ENCODE measurements at places on chromosomes 2 and 18. TPM values are rescaled to one million over a fixed set of nuclear protein-coding genes. Genes with fewer than 3 reads are reported as not detected.

DNA sequence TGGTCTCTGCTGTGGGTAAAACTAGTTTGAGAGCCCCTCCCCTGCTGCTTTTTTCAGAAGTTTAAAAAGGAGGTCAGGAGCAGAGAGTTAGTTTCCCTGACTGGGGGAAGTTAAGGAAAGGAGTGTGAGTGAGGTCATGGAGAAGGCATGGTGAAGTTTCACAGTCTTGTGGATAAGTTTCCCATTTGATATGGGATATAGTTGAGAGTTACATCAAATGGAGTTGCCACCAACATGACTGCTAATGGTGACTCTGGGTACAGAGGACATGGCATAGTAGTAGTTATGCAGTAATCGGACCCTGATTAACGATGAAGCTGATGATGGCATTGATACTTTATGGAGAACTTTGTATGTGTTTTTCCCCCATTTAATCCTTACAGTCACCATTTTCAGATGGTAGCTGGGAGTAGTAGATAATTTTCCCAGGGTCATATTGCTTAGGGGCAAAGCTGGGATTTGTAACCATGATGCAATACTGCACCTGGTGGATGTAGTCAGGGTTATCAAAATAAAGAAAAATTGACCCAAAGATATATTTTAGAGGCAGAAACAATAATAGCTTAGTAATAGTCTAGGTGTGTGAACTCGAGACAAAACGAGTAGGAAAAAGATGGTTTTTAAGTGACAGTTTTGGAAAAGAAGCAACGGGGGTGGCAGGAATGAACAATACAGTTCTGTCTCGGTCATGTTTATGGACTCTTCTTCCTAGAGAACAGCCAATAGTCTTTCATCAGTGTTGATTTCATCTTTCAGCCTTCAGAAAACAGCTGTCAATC, 74.6 kb downstream of the FMNL2 start:
- DNase-seq, result no peak

DNA sequence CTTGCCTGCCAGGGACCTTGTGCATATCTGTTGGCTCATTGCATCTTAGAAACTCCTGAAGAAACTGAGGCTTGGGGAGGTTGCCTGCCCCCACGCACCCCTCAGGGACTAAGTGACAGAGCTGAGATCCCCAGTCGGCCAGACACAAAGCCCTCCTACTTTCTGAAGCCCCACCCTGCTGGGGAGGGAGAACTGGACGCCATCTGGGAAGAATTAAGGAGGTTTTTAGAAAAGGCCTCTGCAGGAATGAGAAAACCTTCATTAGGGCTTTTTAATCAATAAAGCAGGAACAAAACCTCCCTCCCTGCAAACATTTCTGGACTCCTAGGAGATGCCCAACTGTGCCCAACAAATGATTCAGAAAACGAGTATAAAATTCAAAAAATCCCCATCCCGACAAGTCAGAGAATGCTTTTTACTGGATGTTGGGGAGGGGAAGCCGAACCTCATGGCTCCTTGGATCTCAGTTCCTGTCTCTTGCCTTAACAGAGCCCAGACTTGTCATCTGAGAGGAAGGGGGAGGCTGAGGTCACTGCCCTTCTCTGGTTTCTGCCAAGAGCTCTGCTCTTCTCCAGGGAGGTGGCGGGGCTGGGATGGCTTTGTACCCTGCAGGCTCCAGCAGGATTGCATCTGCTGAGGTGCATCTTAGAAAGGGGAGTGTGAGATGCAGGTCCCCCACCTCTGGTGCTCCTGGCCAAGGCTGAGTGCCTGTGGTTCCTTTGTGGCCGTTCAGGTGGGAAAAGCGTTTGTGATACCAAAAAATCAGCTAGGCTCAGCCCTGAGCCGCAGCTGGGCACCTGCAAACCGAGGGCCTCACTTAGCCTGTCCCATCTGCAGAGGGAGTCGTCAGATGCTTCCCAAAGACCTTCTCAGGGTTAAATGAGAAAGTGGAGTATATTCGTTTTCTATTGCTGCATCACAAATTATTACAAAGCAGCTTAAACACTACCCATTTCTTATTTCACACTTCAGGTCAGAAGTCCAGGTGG, 142.4 kb downstream of the ZFP36L2 start:
- no peak for DNase-seq

GRCh38 chr2:40034801-40035200, 255.7 kb upstream of the THUMPD2 start:
- DNase-seq, result no peak

- DNase-seq, result no peak
These were observed 98.3 kb upstream of the UGP2 start for GRCh38 chr2:63743170-63743981.

MAP3K19 gene
- not detected for total RNA-seq

GRCh38 chr18:76493213-76494161, 1.6 kb downstream of the ZNF516 start:
- DNase-seq, result no peak

HOXD10 gene
- 4.4 TPM for total RNA-seq

- no peak for DNase-seq
These were observed 40.9 kb upstream of the ALKAL2 start for GRCh38 chr2:328761-329160.

THADA gene
- total RNA-seq, result 59.3 TPM

GRCh38 chr2:95041824-95042442, 16.4 kb downstream of the MAL start:
- no peak for DNase-seq

DNA sequence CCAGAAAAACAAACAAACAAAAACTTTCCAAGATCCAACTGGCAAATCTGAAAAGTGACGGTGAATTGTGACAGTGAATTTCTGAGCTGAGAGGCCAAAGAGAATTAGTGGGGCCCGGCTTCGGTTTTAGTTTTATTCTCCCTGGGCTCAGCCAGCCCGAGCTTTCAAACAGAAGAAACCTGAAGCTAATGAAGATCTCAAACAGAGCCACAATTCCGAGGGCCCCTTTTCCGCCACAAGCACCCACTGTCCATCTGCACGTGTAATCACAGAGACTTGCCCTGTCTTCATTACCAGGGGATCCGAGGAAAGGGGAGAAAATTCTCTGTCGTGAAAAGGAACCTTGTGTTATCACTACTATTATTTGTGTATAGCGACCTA, 4.2 kb upstream of the ONECUT2 start:
- no peak for DNase-seq

- no peak for DNase-seq
These were observed 13.5 kb upstream of the PRLH start for GRCh38 chr2:237552908-237553307.

DNA sequence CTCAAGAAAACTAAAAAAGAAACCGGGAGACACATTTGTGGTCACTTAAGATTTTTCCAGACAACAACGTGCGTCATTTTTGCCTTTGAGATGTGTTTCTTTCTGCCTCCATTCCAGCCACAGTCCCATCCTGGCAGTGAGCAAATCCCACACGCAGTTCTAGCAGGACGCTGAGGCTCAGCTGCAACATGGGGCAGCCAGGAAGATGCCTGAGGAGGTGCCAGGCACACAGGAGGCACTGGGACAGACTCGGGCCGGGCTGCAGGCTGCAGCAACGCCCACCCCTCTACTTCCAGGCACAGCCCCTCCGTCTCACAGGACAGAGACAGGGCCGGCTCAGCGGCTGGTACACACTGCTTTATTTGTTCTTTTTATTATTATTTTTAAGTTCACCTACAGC, 13.1 kb downstream of the KLF11 start:
- no peak for DNase-seq

GRCh38 chr2:73291093-73291460, 2.3 kb downstream of the EGR4 start:
- DNase-seq, result no peak

GRCh38 chr18:46068763-46069162, 3.3 kb downstream of the PSTPIP2 start:
- DNase-seq, result peak; percentile 17

CPO gene
- not detected for total RNA-seq

GRCh38 chr2:156908825-156909224, 348.7 kb upstream of the GALNT5 start:
- DNase-seq, result no peak

GRCh38 chr2:142306131-142306530, 175.3 kb upstream of the LRP1B start:
- DNase-seq, result no peak

DNA sequence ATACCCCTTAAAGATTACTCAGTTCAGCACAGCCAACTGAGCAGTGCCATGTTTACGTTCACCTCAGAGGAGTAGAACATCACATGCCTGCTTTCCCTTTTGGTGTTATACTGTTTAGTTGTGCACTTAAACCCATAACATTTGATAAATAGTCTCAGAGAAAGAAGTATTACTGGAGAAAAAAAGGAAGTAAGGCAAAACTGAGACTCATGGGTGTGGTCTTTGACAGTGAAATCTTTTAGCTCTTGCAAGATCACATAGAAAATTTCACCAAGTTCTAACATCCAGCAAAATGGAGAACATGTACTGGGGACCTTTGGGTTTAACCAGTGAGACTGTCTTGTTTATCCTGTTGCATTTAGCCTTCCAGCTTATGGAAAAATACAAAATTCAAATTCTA, 5.6 kb downstream of the TANK start:
- DNase-seq, result no peak

DNA sequence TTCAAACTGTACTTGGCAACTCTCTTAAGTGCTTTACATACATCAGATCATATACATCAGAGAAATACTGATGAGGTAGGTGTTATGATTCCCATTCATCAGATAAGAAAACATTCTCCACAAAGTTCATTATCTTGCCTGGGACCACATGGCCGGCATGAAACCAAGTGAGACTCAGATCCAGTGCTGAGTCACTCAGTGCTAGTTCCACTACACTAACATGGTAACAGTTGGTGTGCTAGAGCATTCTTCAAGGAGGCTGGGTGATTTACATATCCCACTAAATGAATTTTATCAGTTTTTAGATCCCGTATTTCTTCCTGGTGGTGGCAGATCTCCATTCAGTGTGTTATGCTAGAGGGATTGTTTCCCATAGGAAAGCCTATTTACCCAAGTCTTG, 772.0 kb downstream of the CNTNAP5 start:
- DNase-seq, result no peak

DNA sequence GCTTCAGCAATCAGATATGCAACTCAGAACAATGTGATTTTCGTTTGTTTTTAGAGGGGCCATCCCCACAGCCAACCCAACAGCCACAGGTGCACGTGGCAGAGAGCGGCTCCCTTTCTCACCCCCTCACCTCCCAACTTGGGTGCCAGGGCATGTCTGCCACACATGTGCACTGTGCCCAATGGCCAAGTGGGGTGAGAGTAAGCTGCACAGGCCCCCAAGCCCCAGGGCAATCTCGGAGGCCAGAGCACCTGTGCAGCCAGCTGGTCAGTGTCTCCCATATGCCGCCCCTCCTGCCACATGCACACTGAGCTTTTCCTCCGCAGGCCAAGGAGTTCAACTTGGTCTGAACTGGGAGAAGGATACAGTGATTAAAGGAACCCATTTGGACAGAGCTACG, 1130.2 kb downstream of the DSC3 start:
- DNase-seq, result no peak

DNA sequence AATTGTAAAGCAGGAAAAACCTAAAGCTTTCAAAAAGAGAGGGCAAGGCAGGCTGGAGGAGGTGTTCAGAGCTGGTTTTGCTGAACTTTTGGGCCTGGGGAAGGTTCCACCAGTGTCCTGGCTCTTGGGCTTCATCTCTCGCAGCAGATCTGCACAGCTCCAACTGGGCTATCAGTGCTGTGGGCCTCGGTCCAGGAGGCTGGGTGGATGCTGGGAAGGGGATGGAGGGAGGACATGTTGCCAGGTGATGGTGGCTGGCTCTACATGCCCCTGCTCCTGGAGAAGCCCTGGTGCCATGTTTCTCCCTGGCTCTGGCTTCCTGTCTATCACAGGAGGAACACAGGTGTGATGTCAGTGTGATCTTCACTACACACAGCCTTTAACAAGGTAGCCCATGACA, 187.1 kb downstream of the SH3RF3 start:
- DNase-seq, result no peak

FOXD4L1 gene
- 0.39 TPM for total RNA-seq

MPPE1 gene
- total RNA-seq, result 49.2 TPM

ASIC4 gene
- total RNA-seq, result 0.13 TPM

CRYBA2 gene
- total RNA-seq, result not detected

GRCh38 chr2:96773922-96774321, 13.2 kb downstream of the CNNM4 start:
- DNase-seq, result no peak

DNA sequence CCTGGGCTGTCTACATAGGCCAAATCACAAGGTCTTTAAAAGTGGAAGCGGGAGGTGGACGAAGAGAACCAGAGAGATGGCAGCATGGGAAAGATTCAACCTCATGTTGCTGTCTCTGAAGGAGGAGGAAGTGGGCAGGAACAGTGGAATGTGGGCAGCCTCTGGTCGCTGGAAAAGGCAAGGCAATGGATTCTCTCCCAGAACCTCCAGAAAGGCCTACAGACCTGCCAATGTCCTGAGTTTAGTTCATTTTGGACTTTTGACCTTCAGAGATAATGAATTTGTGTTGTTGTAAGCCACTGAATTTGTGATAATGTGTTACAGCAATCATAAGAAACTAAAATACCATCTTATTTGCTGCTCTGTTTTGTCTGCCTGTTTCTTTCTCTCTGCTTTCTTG, 122.5 kb downstream of the RNF152 start:
- no peak for DNase-seq

OTOS gene
- total RNA-seq, result not detected

- no peak for DNase-seq
These were observed 49.9 kb downstream of the MTCL1 start for GRCh38 chr18:8754995-8755960.

DYNC2LI1 gene
- total RNA-seq, result 35.6 TPM

DNA sequence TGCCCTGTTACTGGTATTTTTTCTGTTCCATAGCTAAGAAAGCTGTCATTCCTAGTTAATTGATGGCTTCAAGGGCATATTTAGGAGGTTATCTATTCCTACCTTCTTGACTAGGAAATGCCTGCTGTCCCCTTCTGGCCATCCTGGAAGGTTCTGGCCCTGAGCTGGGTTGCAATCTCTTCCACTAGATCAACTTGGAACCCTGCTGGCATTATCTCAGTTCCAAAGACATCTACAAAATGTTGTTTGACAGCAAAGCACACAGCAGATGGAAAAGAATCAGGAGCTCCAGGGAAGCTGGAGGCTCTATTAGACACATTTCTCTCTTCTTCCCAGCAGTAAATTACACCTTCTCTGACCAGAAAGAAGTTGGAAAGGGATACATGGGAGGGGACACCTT, 192.1 kb downstream of the ARHGAP28 start:
- DNase-seq, result no peak

HK2 gene
- 62.8 TPM for total RNA-seq

DNA sequence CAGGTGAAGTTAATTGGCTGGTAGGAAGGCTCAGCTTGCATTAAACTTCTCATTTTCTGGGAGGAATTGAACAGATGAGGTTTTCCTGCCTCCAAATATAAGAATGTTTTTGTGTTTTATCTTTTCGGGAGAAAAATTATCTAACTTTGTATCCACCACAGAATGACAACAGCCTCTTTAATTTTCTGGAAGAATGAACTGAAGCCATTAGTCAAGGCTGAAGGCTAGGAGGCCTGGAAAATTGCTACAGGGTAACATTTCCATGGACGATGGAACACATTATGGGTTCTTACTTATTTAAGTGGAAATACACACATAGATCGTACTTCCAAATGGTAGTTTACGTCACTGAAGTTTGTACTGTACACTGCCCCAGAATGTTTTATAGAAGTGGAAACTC, 28.0 kb upstream of the ZNF236 start:
- DNase-seq, result no peak

Measured in ureter (tissue), 1 donor.